ENCODE measurements at places on chromosomes 16 and 17. TPM values are rescaled to one million over a fixed set of nuclear protein-coding genes. Genes with fewer than 3 reads are reported as not detected.

The KRTAP4-11 gene
- total RNA-seq: not detected

The CDRT15 gene
- not detected for total RNA-seq

The OR3A3 gene
- not detected for total RNA-seq

The KIF2B gene
- total RNA-seq: not detected

The MED31 gene
- 16.9 TPM for total RNA-seq

The COX6A2 gene
- total RNA-seq: 1.3 TPM

The HSF4 gene
- 51.3 TPM for total RNA-seq

The KRT24 gene
- total RNA-seq: 0.17 TPM

The SPPL2C gene
- not detected for total RNA-seq

The NLRC3 gene
- total RNA-seq: 4.0 TPM

DNA sequence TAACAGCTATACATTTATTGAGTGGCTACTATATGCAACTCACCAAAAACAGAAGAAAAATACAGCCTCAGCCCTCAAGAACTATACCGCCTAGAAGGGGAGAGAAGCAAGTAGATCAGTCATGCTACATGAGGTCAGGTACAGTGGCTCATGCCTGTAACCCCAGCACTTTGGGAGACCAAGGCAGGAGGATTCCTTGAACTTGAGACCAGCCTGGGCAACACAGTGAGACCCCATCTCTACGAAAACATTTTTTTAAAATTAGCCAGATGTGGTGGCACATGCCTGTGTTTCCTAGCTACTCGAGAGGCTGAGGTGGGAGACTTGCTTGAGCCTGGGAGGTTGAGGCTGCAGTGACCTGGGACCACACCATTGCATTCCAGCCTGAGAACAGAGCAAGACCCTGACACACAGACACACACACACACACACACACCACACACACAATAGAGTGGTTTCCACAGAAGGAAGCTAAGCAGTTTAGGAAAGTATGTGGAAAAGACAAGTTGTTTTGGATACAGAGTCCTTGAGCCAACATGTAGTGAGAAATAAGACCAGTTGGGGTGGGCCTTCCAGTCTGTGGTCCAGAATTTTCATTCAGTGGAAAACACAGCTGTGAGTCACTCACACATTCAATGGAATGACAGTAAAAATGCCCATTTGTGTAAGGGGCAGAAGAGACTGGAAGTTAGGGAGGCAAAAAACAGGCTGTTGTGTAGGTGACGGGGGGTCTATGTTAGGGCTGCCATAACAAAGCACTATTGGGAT lies 10.7 kb upstream of the SNTB2 start:
- DNase-seq: no peak

GRCh38 chr16:77849646-77850258 lies 61.4 kb downstream of the VAT1L start:
- no peak for DNase-seq

DNA sequence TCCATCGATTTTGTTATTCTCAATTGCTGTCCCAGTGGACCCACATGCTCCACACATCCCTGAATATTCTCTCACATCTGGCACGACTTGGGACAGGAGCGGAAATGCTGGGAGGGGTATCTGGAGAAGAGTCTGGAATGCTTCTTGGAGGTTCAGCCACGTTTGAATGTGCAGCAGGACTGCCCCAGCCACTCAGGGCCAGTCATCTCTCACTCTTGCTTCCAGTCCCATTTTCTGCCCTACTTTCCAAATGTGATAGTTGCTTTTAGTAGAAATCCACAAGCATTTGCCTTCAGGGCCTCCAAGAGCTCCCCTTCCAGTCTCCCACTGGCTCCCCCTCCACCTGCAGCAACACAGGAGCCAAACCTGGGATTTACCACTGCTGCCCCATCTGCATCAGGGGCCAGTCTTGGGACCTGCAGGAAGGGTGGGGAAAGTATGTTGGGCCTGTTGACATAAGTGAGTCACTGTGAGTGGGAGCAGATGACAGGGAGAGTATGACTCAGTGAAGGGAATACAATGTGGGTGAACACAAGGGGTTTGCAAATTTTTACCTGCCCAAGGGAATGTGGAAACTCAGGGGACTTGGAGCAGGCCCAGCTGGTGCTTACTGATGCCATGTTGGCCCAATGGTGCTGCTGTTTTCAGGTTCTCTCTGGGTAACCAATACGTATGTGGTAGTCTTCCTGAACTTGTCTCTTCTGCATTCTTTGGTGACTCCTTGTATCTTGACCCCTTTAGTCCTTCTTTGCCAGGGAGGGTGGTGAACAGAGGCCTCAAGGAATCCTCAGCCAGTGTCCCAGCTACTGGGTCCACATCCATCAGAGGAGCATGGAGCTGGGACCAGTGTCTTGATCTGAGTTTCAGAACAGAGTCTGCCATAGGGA lies 78.8 kb upstream of the CRHR1 start:
- DNase-seq: no peak

- no peak for DNase-seq
These were observed 7.3 kb downstream of the AMZ2 start for GRCh38 chr17:68255151-68255550.

DNA sequence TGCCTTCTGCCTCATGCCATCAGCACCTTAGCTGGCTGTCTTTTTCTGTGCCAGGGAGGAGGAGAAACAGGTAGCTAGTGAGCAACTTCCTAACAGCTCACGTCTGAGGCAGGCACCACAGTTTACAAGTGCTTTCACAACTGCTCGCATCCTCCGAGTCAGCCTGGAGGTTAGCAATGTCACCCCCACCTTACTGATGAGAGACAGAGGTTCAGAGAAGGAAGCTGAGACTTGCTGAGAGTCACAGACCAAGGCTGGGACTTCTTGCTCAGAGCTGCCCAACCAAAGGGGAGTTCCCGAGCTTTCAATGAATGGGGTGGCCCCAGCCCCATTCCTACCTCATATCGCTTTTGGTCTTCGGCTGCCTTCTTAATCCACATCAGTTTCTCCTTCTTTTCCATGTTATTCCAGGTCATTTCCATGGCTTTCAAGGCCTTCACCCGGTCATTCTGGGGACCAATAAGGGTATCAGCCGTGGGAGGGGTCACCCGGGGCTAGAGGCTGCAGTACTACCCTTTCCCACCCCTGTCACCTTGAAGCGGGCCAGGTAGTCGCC lies 9.6 kb downstream of the UBTF start:
- DNase-seq: no peak

DNA sequence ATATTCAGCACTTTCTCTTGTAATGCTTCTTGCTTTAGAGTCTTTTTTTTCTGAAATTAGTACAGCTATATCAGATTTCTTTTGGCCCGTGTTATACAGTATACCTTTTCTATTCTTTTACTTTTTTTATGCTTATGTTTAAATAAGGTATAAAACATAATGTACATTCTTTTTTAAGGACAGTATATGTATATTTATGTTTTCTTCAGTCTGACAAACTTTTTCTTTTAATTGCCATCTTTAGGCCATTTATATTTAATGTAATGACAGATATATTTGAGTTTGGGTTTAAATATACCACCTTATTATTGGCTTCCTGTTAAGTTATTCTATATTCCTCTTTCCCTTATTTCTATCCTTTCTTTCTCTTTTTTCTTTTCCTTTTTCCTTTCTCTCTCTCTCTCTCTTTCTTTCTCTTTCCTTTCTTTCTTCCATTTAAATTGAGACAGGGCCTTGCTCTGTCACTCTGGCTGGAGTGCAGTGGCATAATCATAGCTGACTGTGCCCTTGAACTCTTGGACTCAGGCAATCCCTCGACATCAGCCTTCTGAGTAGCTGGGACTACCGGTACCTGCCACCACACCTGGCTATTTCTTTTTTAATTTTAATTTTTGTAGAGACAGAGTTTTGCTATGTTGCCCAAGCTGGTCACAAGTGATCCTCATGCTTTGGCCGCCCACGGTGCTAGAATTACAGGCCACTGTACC lies 61.7 kb downstream of the WWOX start:
- DNase-seq: no peak

GRCh38 chr16:1906846-1907165 lies 11.4 kb downstream of the HS3ST6 start:
- DNase-seq: no peak

DNA sequence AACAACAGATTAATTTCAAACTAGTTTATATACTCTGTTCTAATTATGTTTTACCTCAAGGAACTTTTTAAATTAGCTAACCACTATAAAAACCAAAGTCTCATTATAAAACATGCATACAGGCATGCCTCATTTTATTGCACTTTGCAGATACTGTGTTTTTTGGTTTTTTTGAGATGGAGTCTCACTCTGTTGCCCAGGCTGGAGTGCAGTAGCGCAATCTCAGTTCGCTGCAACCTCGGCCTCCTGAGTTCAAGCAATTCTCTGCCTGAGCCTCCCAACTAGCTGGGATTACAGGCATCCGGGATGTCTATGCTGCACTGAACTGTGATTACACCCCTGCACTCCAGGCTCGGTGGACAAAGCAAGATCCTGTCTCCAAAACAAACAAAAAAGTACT lies 8.8 kb upstream of the JPT1 start:
- no peak for DNase-seq

DNA sequence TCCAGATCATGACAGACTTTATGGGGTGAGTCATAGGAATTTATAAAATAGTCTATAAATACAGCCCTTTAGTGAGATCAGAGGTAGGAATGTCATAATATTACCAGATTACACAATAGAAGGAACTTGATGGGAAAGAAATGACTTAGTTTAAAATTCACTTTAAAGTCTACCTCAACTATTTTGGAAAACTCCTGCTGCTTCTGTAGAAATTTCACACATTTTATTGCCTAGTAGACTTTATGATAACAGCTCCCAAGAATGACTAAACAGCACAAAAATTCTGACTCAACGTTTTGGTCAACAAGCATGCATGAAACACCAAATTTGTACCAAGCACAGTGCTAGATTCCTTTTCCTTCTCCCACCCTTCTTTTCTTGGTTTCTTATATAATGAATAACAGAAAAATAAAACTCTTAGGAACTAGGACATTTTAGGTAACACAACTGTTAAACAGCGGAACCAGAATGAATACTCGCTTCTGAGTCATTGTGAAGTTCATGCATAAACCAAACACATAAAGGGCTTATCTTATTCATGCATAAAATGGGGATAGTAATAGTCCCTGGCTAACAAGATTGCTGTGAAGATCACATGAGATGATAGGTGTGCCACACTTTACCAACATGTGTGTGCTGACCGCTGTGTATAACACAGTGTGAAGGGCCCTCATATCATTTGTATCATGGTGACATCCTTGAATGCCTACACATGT lies 243.9 kb downstream of the CDH8 start:
- DNase-seq: no peak

GRCh38 chr16:5044011-5044540 lies 10.3 kb upstream of the NAGPA start:
- DNase-seq: no peak

- DNase-seq: no peak
These were observed 14.1 kb downstream of the ATP2C2 start for GRCh38 chr16:84382396-84382795.

GRCh38 chr16:48790151-48790550 lies 180.2 kb upstream of the N4BP1 start:
- no peak for DNase-seq

GRCh38 chr17:74851612-74852236 lies 8.0 kb downstream of the GRIN2C start:
- no peak for DNase-seq

- DNase-seq: no peak
These were observed 243.5 kb downstream of the FOXL1 start for GRCh38 chr16:86821895-86822294.

DNA sequence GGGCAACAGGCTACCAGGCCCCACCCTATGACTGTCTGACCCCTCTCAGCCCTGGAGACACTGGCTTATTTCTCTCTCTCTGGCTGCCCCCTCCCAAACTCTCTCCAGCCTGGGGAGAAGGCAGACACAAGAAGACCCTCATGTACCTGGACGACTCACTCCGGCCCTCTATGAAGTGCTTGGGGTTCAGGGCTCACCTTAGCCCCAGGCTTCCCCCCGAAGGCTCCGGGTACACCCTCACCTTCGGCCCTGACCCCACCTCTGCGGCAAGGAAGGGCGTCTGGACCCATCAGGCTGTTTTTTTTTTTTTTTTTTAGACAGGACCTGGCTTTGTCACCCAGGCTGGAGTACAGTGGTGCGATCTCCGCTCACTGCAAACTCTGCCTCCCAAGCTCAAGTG lies 906 bp upstream of the CARMIL2 start:
- no peak for DNase-seq

- no peak for DNase-seq
These were observed 12.0 kb upstream of the DEF8 start for GRCh38 chr16:89936508-89936907.

GRCh38 chr16:5430598-5430997 lies 333.0 kb upstream of the EEF2KMT start:
- no peak for DNase-seq

GRCh38 chr17:65527857-65528591 lies 33.4 kb downstream of the AXIN2 start:
- no peak for DNase-seq

DNA sequence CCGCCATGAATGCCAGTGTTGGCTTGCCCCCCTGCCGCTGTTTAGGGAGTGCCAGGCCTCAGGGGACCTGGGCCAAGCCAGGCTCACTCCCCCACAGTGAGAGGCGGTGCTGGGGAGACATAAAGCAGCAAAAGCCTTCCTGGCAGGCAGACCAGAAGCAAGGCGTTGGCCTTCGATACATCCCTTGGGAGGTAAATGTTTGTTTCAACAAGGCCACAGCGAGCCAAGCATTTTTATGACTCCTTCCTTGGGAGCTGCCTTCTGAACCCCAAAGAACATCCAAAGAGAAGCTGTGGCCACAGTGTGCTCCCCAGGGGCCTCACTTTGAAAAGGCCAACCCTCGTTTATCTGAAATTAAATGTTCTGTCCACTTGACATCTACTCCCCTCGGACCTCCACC lies 119.7 kb upstream of the CIBAR2 start:
- DNase-seq: no peak

GRCh38 chr16:56607109-56607618 lies 1.2 kb upstream of the MT2A start:
- peak; percentile 74 for DNase-seq

DNA sequence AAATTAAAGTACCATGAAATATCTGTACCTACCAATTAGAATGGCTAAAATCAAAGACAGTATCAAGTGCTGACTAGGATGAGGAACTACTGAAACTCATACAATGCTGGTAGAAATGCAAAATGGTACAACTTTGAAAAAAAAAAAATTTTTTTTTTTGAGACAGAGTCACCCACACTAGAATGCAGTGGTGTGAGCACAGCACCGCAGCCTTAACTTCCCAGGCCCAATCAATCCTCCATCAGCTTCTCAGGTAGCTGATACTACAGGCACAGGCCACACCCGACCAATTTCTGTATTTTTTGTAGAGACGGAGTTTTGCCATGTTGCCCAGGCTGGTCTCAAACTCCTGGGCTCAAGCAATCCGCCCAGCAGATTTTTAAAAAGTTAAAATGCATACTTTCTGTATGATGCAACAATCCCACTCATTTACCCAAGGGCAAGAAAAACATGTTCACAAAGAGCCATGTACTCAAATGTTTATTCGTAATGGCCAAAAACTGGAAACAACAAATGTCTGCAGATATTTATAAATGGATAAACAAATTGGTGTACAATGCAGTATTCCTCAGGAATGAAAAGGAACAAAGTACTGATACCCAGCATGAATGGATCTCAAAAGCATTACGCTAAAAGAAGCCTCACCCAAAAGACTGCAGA lies 8.7 kb downstream of the SMURF2 start:
- DNase-seq: no peak

GRCh38 chr17:29615048-29615385 lies 7.7 kb downstream of the CORO6 start:
- DNase-seq: no peak
